ENCODE measurements at places on chromosomes 13 and 19.

DNA sequence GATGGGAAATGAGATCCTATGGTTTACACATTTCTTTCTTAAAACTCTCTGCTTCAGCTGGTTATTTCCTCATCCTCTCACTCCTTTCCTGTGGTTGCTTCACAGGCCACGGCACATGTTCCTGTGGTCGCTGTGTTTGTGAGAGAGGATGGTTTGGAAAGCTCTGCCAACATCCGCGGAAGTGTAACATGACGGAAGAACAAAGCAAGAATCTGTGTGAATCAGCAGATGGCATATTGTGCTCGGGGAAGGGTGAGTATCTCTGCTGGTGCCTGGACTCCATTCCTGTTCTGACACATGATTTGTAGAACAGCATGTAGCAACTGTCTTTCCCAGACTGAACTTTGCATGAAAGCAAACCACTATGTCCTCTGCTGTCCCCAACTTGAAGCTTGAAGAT lies 254.2 kb downstream of the ITGBL1 start:
- no peak for DNase-seq

DNA sequence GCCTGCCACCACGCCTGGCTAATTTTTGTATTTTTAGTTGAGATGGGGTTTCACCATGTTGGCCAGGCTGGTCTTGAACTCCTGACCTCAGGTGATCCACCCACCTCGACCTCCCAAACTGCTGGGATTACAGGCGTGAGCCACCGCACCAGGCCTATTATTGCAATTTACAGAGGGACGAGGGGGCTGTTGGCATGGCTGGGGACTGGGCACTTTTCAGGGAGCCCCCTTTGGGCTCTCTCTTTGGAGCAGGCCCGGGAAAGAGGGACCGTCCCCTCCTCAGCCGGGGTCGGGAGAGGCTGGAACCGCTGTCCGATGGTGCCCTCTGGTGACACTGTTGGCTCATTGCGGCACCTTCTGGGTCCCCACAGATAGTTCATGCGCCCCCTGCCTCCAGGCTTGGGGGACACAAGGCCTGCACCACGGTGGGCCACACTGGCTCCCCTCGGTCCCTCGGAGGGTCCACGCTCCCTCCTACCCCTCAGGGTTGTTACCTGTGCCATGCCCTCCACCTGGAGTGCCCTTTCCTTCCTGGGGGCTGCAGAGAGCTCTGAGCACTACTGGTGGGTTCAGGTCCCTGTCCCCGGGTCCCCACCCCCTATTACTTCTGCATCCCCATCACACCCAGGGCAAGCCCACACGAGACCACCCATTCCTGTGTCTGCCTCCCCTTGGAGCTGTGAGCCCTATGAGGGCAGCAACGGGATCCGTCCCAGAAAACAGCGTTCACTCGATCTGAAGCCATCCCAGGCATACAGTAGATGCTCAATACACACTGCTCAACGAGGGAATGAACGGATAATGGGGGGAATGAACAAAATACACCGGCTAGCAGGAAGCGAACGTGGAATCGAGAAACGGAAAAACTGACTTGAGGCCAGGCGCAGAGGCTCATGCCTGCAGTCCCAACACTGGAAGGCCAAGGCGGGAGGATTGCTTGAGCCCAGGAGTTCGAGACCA lies 12.5 kb downstream of the FEM1A start:
- peak; percentile 24 for DNase-seq

- DNase-seq, result no peak
These were observed 21.7 kb downstream of the NALCN start for GRCh38 chr13:101394605-101395004.

DNA sequence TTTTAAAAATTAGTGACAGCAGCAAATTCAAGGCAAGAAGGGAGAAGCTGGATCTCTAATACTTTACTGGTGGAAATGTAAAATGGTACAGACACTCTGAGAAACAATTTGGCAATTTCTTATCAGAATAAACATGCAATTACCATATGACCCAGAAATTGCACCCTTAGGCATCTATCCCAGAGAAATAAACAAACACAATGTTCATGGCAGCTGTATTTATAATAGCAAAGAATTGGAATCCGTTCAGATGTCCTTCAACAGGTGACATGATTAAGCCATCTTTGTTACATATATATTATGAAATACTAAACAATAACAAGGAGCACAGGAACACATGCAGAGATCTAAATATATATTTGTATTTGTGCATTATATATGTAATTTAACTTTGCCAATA lies 756.5 kb downstream of the SLITRK1 start:
- DNase-seq, result no peak

- DNase-seq, result no peak
These were observed 4.5 kb downstream of the ABHD17A start for GRCh38 chr19:1880611-1881392.

DNA sequence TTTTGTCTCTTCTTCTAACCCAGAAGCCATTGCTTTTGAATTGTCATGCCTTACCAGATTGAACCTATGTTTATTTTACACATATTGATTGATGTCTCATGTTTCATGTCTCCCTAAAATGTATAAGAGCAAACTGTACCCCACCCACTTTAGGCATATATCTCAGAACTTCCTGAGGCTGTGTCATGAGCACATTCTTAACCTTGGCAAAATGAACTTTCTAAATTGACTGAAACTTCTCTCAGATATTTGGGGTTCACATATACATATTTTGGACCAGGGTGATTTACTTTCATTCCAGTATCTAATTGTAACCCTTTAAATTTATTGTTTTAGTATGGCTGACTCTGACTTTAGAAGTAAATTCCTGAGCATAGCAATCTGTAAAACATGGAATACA lies 723.9 kb upstream of the PCDH20 start:
- DNase-seq, result no peak

DNA sequence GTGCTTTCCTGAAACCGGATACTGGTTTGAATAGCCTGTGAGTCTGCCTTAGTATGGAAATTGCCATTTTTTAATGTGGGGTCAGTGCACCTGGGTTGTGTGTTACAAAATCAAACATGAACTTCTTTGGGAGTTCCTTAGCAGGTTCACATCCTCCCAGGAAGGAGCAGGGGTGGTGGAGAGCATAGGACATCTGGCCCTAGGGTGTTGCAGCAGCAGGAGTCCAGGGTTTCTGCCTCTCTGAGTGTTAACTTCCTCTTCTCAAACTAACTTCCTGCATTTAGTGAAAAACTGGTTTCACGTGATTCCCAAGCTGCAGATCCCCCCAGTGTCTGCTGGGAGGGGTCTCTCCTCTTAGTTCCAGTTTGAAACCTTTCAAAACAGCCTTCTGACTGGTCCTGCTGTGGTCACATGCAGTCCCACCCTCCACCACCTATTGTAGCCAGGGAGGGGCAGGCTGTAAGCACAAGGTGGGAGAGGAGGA lies 7.2 kb downstream of the RNASEH2B start:
- DNase-seq, result no peak

DNA sequence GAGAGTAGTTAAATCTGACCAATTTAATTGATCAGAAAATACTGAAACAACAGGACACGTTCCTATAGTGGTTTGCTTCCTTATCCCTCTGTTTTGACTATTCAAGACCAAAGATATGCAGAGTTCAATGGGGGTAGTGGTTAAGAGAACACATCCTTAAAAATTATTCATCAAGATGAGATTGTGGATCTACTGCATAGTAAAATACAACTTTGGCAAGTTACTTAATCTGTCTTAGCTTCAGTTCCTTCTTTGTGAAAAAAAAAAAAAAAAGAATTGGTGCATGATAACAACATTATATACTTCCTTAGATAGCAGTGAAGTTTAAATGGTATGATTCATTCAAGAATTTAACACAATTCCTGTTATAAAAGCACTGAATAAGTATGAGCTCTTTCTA lies 552.1 kb downstream of the DCT start:
- no peak for DNase-seq

DNA sequence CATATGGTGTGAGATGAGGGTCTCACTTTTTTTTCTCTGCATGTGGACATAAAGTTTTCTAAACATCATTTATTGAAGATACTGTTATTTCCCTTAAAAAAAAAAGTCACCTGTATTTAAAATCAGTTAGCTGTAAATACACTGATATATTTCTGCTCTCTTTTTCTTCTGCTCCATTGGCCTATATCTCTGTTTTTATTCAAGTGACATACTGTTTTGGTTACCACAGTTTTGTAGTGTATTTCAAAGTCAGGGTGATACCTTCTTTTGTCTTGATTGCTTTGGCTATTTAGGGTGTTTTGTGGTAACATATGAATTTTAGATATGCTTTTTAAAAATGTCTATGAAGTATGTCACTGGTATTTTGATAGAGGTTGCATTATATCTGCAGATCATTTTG lies 15.8 kb upstream of the ZNF431 start:
- no peak for DNase-seq

DNA sequence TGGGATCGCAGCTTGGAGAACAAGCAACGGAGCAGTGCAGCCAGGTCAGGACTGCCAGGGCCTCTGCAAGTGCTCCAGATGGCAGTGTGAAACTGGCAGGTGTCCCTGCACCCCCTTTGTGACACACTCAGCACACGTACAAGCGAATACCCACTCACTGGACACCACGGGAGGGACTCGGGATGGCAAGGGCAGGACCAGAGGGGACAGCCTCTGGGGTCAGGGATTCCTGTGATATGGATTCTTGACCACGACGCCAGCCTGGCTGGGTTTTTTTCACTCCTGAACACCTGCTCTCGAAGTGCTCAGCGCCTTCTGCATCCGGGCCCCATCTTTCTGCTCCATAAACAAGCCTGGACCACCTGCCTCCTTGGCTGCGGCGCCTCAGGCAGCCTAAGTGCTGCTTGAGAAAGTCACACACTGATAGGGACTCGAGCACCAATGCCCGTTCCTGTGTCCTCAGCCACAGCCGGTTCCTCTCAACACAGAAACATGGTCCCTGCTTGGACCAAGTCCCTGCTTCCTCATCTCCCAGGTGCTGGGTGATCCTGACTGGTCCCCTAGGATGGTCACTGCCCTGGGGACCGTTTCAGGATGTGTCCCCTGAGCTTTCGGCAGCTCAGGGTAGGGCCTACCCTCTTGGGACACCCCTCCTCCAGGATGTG lies 22.0 kb downstream of the ELAVL1 start:
- DNase-seq, result no peak

DNA sequence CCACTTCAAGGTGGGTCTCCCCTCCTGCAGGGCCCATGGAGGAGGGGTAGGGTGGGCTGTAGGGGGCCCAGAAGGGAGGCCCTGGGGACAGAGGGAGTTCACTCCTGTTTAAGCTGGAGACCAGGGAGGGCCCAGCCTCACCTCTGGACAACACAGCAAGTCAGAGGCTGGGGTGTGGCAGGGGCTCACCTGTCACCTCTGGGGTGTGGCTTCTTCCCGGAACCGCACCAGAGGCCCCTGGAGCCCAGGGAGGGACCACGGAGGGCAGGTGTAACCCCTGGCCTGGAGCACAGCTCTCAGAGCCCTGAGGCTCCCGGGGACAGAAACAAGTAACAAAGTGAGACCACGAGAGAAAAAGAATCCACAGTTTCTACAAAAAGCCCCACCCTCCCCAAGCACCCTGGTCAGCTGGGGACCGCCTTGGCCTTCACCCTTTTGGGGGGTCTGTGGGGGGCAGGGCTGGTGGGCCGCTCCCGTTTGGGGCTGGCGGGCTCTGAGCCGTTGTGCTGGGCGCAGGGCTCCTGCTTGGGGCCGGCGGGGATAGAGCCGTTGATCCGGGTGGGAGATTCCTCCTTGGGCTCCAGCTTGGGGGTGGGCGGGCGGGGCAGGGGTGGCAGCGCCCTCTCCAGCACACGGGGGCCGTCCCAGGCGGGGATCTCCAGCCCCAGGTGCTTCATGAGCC lies 8.0 kb downstream of the SIRT6 start:
- no peak for DNase-seq

GRCh38 chr19:55113570-55114039 lies 3.8 kb downstream of the PPP1R12C start:
- DNase-seq, result no peak

DNA sequence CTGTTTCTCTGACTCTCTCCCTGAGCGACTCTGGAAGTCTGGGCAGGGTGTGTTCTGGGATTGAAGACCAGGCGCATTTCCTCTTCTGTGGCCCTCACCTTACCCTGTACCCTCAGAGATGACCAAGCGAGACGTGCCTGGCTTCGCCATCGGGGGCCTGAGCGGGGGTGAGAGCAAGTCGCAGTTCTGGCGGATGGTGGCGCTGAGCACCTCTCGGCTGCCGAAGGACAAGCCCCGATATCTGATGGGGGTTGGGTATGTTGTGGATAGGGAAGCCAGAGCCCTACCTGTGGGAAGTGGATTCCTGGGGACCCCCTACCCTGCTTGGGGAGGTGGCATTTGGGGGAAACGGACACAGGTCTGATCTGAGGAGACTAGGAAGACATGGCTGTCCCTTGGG lies 5.8 kb upstream of the DNM2 start:
- no peak for DNase-seq

DNA sequence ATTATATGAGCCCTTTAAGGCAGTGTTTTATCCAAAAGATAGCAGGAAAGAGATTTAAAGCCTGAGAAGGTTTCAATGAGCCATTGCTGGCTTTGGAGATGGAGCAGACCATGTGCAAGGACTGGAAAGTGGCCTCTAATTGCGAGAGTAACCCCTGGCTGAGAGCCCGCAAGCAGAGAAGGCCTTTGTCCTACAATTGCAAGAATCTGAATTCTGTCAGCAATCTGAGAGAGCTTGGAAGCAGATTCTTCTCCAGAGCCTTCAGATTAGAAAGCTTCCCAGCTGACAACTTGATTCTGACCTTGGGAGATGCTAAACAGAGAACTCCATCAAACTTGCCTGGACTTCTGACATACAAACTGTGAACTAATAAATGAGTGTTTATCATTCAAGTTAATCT lies 528.7 kb upstream of the KLF12 start:
- no peak for DNase-seq

GRCh38 chr19:2553510-2553909 lies 77.6 kb downstream of the GADD45B start:
- no peak for DNase-seq

GRCh38 chr19:35539850-35540249 lies 5.6 kb upstream of the TMEM147 start:
- no peak for DNase-seq
